ENCODE measurements at places on chromosomes 1 and 21.

- DNase-seq = peak; percentile 76
Measured at GRCh38 chr1:151510957-151511635, at the start of gene CGN. Gene CGN (plus strand): TSS chr1:151511387. CDS start chr1:151518520, 7,133 bp downstream.

GRCh38 chr1:24955161-24955560 is 25.1 kb upstream of the RUNX3 start:
- peak; percentile 56 for DNase-seq

GRCh38 chr1:19439464-19440171 is 45.7 kb downstream of the CAPZB start:
- no peak for DNase-seq

DNA sequence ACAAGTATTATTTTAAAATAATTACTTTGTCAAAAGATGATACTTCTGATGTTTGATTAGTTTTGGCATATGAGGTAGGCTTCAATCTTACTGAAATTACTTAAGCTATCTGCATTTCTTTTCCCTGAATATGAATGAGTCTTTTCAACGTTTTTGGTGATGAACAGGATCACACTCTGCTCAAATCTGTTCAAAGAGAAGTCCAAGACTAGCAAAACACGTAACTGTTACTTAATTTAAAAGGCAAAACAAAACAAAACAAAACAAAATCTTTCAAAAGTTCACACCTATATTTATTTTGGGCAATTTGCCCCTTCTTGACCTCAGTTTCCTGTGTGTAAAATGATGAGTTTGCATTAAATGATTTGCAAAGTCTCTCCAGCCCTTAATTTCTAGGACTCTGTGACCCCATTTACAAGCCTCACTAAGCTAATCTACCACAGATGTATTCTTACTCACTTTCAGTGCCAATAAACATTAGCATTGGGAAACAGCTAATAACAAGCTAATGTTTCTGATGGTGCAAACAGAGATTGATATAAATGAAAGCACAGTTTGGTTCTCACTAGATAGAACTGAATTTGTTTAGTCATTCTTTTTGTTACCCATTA is 865.4 kb downstream of the LTN1 start:
- DNase-seq = no peak

GRCh38 chr1:106515375-106515774 is 541.1 kb upstream of the PRMT6 start:
- DNase-seq = no peak

DNA sequence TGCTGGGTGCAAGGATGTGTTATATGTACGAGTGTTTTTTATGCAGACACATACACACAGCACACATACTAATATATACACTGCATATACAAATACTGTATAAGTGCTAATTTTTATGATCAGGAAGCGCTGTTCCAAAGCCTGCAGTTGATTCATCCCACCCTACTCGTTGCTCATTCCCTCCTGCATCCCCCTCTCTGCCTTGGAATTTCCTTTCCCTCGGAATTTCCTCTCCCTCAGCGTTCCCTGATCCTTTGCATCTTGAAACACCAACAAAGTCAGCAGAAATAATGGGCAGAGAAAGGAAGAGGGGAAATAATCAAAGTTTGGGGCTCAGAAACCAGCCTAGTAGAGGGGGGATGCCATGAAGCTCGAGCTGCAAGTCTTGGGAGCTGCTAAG is 98.9 kb downstream of the CSMD2 start:
- DNase-seq = no peak

GRCh38 chr21:46237474-46237873 is 8.9 kb upstream of the LSS start:
- no peak for DNase-seq

- no peak for DNase-seq
Measured at GRCh38 chr21:44556879-44557278, 1.7 kb downstream of the KRTAP10-3 start.

DNA sequence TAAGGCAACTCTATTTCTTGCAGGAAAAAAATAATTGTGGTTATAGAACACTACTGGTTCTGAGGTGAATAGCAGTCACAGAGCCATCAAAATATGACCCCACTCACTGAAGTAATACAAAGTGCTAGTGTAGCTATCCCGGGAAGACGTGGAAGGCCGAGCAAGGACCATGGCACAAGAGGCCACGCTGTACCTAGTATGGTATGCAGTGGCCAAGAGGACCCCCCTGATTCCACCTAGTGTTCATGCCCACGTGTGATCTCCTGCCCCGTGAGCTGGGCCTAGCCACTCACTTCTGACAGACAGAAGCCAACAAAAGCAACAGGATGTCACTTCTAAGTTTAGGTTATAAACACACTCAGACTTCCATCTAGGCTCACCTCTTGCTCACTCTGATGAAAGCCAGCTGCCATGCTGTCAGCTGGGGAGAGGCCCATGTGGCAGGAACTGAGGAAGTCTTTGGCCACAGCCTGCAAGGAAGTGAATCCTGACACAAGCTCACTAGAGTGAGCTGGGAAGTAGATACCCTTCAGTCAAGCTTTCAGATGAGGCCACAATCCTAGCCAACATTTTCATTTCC is 21.7 kb upstream of the LSS start:
- DNase-seq = no peak

GRCh38 chr1:84060781-84061180 is 61.8 kb upstream of the TTLL7 start:
- DNase-seq = no peak

DNA sequence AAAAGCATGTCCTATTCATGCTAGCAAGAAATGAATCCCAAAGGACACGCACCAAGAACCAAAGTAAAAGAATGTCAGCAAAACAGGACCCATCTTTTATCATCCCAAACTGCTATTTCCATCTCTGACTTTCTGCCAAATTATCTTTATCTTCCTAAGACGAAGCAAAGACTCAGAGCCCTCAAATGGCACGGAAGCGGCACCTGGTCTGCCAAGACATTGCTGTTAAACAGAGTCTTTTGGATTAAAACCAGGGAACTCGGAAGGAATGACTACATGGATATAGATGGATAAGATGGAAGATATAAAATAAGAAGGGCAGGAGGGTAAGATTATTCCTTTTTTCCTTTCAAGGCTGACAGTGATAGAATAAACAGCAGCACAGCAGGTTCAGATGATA is 60.8 kb upstream of the LBR start:
- DNase-seq = no peak

DNA sequence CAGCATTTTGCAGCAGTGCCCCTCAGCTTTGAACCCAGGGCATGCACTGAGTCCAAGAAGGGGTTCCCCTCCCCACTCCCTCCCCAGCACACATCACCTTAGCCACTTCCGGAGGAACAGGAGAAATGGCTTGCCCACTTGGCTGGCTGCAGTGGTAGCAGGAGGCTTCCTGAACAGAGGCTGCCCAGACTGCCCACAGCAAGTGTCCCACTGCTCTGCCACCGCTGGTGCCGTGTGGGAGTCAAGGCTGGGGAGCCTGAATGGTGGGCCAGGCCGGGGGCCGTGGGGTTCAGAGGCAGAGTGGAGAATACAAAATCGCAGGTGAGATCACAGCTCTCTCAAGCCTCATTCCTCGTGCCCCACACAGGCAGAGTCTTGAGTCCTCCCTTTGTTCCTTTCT is 34.5 kb downstream of the CD247 start:
- no peak for DNase-seq

DNA sequence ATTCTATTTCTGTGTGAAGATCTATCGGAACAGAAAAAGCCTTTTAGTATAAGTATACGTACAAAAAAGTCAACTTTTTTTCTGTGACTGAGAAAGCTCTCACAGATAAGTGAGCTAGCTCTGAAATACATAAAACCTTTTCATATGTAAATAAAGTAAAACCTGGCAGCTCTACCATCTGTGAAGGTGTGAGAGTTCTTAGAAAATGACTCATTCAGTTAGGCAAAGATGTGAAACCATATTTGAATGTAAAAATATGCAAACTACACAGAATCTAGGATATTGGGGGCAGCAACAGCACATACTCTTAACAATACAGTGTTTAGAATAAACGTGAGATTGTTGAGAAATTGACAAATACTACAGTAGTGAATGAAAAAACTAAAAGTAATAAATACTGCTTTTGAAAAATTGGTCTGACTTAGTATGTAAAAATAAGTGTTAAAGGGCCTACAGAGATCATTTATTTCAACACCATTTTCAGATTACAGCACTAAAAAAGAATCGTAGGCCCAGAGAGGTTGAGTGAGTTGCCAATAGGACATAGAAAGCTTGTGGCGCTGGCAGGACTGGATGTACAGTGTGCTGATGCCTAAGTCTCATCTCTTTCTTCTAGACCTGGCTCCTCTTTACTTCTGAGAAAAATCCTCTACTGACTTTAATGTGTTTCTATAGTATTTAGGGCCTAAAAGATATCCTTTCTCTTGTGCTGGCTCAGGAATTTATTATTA is 19.8 kb downstream of the ATP6V1G3 start:
- DNase-seq = no peak

DNA sequence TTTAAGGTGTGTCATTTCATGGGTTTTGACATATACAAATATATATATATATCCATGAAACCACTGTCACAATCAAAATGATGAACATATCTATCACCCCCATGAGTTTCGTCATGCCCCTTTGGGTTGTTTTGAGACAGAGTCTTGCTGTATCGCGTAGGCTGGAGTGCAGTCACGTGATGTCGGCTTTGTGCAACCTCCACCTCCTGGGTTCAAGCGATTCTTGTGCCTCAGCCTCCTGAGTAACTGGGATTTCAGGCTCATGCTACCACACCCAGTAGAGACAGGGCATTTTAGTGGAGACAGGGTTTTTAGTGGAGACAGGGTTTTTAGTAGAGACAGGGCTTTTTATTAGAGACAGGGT is 8.0 kb downstream of the HJV start:
- DNase-seq = no peak

DNA sequence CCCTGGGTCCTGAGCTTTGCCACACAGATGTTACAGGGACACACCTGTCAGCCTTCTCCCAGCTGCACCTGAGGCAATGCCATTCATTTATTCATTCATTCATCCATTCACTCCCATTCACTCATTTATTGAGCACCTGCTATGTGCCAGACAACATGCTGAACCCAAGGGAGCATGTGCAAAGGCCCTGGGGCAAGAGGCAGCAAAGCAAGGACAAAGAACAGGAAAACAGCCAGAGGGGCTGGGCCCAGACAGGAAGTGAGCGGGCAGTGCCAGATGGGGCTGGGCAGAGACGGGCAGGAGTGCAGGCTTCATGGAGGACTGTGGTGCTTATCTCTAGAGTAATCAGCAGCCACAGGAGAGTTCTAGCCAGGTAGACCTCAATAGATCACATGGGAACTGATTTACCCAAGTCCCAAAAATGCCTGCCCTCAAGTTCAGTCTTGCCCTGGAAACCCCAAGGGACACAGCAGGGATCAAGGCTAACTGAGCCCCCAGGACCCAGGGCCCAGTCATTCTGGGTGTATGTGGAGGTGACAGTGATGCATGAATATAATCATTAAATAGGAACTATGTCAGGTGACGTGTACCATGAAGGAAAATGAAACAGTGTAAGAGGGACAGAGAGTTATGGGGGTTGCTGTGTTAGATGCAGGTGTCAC is 530.3 kb downstream of the MATN1 start:
- no peak for DNase-seq

DNA sequence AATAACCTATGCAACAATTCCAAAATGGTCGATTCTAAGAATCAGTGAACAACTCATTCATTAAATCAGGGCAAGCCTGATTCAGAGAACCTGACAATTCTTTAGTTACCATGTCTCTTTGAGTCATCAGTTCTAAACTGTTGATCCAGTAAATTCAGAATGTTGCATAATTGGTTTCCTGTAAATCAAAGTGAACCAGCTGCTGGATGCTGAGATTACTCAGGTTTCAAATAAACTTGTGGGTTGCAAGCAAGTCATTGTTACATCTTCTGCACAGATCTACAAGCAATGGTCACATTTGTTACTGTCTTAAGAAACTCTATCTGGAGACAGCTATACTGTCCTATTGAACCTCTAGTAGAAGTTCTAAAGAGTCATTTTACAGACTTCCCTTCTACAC is 16.5 kb downstream of the PLA2G2D start:
- DNase-seq = no peak

Measured in activated T-cell treated with anti-CD3 and anti-CD28 coated beads for 4 hours (primary cell).